ENCODE measurements at places on chromosomes 2 and 18.

GRCh38 chr2:96463119-96463518 lies 42.0 kb downstream of the NEURL3 start:
- DNase-seq = no peak

GRCh38 chr2:156339865-156340264 lies 7.3 kb upstream of the NR4A2 start:
- no peak for DNase-seq

DNA sequence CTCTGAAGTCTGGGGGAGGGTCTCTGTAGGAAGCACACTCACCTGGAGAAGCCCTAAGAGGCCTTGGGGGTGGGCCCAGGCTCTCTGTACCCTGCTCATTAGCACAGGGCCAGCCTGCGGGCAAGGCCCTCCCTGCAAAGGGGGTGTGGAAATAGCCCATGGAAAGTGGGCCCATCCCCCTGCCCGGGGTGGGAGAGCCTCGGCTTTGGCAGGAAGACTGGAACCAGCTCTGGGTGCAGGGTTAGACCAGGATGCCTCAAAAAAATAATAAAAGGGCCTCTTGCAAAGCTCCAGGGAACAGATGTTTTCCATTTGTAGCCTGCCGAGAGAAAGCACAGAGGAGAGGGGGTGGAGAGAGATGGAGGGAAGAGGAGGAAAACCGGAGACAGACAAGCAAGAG lies 98.7 kb downstream of the STPG4 start:
- no peak for DNase-seq

- DNase-seq = no peak
Measured at GRCh38 chr2:107361751-107362381, 464.8 kb upstream of the RGPD4 start.

DNA sequence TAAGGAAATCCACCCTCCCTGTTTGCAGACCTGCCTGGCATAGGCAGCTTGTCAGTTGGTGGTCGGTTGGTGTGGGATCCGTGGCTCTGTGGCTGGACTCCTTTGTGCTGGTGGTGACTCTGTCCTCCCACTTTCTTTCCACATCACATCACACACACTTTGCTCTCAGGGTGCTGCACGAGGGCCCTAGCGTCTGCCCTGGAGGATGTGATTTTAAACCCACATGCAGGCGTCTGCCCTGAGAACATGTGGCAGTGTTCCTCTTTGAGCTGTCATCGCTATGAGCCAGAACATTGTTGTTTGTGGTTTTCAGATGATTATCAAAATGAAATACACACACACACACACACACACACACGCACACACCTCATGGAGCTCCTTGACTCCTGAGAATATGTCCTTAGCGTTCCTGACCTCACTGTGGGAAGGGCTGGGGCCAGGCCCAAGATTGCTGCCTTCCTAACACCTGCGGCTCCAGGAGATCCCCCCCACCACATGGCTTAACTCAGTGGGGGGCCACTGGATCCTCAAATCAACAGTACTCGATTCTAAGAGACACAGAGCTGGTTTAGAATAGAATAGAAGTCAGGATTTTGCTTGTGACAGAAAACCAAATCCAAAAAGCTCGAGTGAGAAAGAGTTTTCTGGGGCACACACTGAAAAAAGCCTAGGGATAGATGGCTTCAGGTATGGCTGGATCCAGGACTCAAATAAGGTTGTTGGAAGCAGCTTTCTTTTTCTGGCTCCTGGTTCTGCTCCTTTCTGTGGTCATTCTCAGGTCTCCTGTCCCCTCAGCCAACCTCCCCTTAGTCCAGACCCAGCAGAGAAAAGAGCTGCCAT lies 54.8 kb downstream of the RTP5 start:
- DNase-seq = no peak

GRCh38 chr2:50401772-50402653 lies 629.9 kb downstream of the NRXN1 start:
- no peak for DNase-seq

DNA sequence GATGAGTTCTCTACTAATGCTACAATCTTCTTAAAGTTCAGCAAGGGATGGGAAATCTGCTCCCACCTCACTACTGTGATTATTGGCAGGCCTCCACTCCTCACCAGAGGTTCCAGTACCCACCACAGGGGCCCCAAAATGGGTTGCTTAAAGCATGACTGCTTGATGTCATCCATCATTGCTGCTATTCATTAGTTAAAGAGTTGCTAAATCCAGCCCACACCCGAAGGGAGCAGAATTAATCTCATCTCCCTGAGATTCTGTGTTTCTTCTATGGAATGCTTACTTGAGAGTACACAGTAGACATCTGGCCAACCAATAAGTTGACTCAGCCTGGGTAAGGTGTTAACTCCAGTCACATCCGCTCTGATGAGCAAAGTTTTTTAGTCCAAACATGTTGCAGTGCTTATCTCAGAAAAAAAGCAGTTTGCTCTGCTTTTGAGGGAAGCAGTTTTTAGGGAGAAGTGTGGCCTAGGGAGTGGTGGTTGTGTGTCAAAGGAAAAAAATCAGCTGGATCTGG lies 690.2 kb upstream of the POU3F3 start:
- DNase-seq = no peak

DNA sequence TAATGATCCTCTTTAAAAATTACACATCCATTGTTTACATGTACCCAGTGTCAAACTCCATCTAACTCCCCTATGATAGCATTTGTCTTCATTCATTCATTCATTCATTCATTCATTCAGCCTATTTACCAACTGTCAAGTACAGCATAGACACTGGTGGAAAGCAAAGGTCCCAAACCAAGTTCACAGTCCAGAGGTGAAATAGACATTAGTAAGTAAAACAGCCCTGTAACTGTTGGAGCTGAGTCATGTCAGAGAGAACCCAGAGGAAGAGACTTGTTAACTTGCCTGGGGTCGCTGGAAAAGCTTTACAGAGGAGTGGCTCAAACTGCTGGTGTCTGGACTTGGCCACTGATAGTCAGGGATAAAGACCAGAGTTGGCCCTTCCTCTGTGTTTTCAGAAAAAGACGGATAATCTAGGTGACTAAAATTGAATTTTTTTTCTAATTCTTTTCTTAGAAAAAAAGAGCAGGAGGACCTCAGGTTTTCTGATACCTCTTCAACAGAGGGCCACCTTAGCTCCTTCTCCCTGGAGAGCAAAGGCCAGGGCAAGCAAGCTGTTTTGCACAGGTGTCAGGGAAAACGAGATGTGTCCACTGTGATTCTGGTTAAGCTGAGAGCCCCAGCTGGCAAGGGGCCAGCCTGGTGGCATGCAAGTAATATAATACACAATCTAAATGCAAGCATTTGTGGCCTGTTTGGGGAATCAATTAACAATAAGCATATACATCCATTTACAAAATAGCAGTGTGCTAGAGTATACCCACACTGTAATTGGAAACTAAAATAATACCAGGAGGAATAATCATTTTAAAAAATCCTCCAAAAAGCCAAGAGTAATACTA lies 96.7 kb upstream of the SLC14A2 start:
- no peak for DNase-seq

GRCh38 chr2:58039170-58039611 lies 7.4 kb upstream of the VRK2 start:
- DNase-seq = no peak

- no peak for DNase-seq
Measured at GRCh38 chr2:98547092-98547790, 61.1 kb downstream of the COA5 start.

Measured in stimulated activated CD8-positive, alpha-beta memory T cell treated with anti-CD3 and anti-CD28 coated beads, Interleukin-2, amount 100 ng/mL, for 1 hour (primary cell).